ENCODE measurements at places on chromosomes 7 and 10.
A peak's percentile ranks its signal among the peaks of the same experiment; 100 is the strongest.

- DNase-seq, result peak; percentile 41
Measured at GRCh38 chr10:17512341-17513001, 58.1 kb upstream of the ST8SIA6 start.

DNA sequence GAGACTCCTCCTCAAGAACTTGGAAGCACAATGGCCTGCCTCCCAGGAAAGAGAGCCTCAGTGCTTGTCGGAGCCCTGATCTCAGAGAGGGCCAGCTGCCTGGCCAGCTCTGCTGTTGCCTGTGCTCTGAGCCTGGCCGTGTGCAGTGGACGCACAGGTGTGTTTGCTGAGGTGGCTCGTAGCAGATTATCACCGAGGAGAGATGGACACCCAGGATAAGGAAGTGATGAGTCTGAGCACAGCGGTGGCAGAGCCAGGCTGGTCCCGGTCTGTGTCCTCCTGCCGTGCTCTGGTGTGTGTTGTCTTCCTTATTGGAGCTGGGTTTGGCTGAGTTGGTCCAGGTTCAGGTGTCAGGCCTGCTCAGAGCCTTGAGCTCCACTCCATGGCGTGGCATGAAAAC is 208.5 kb downstream of the EBF3 start:
- DNase-seq, result no peak

GRCh38 chr7:83413424-83413823 is 235.5 kb downstream of the SEMA3E start:
- DNase-seq, result no peak

DNA sequence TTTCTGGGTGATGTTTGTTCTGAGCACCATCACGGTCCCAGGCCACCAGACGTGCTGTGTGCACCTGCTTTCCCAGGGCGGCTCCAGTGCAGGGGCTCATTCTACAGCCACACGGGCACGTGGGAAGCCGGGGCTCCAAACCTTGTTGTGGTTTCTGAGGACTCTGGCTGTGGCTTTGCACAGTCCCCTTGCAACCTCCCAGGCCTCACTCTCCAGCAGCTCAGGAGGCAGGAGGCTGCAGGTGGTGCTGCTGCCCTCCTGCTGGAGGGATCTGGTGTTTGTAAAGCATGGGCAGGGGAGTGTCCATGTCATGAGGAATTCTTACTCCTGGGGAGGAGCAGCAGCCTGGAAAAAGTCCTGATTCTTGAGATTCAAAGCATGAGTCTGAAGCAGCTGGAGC is 54.3 kb downstream of the INSYN2A start:
- no peak for DNase-seq

GRCh38 chr7:41187322-41187721 is 515.6 kb downstream of the INHBA start:
- no peak for DNase-seq
